Activated CD4-positive, alpha-beta T cell treated with anti-CD3 and anti-CD28 coated beads for 4 hours (primary cell): ENCODE measurements at places on chromosomes 3 and 15.
A peak's percentile ranks its signal among the peaks of the same experiment; 100 is the strongest.

GRCh38 chr3:15277861-15278500 lies 54.4 kb downstream of the SH3BP5 start:
- no peak for DNase-seq

DNA sequence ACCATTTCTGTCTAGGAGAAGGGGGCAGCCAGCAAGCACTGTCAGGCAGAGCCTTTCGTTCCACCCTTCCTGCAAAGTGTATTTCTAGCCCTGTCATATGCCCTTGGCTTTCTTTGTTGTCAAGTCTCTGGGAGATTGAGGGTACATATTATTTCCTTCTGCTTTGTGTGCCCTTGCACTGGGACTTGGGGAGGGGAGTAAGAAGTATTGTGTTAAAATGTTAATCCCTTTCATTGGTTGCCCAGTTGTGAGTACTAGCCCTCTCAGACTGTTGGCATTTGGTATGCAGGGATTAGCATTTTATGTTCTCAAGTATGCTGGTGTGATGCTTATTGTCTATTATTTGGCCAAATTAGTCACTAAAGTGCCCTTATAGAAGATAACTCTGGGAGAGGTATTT lies 63.9 kb downstream of the RBM6 start:
- DNase-seq = no peak

DNA sequence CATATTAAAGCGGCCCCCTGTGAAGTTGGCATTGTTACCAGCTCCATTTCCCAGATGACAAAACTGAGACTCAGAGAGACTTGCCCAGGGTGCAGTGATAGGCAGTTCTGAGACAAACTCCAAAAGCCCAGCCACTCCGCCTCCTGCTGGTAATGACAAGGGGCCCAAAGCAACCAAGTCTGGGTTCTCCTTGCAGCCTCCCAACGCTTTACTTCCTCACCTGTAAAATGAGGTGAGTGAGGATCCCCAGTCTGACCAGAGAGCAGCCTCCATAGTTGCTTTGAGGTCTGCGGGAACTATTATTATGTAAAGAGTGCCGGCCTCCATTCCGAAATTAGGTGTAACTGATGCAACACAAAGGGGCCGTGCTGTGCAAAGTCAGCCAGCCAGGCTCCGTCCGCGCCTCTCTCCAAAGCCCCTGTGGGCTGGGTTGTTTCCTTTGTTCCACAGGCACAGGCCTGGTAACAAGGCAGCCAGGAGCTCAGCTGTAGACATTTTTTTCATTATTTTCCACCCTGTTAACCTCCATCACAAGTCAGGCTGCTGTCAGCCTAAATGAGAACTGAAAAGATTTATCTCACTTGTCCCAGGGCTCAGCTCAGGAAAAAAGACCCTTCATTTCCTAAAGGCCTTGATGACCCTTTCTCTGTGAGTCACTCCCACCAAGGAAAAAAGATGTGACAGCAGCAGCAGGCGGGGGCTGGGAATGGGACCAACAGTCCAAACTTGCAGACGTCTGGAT lies 139.1 kb upstream of the RAD18 start:
- DNase-seq = no peak

GRCh38 chr15:69315402-69316110 lies 16.8 kb downstream of the PAQR5 start:
- no peak for DNase-seq

- no peak for DNase-seq
These were observed 305.0 kb downstream of the ZNF385D start for GRCh38 chr3:21446027-21446426.

DNA sequence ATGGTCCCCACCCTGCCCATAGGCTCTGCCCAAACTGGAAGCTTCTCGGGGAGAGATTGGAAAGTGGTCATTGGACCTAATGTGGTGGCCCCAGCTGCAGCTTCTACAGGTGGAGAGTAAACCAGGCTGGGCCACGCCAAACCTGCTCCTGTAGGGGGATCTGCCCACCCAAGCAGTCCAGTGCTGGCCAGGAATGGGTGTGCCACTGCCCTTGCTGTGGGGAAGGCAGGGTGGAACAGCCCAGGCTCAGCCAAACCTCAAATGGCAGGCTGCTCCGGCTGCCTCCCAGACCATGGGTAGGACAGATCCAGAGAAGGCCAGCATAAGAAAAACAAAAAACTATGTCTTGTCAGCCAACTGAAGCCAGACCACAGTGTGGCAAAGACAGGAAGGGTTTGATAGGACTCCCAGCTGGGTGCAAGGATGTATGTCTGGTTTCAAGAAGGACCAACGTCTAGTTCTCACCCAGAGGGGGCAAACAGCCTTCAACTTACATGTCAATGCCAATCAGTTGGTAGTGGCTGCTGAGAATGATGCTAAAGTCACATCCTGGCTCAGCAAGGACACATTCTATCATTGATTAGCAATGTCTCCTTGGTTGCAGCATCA lies 267.3 kb downstream of the UACA start:
- DNase-seq = no peak

DNA sequence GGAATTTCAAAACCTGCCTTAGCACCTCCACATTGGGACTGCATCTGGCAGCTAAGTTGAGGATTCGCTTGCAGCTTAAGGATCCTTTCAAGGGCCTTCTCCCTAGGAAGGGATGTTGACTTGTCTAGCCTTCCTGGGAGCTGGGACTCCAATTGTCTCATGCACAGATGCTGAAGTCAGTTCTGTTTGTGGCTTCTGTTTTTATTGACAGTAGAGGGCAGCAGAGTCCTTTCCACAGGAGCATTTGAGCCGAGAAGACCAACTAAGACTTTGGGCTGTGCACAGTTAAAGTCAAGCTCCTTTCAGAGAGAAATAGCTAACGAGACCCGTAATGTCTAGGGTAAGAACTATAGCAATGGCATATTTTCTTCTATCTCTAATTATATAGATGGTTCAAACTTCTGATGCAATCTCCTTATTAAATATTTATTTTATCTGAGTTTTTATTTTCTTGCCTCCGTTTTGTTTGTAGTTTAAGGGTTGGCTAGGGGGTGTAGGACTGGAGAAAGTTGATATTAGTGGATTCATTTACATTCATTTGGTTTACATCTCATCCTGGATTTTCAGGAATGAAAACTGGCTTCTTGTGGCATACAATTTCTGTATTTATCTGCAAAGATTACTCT lies 59.7 kb upstream of the KBTBD8 start:
- peak; percentile 32 for DNase-seq

- no peak for DNase-seq
These were observed 50.3 kb downstream of the PSMD6 start for GRCh38 chr3:63972987-63973386.

GRCh38 chr3:197549261-197549885 lies 6.4 kb downstream of the BDH1 start:
- DNase-seq = no peak

- no peak for DNase-seq
These were observed 1.3 kb downstream of the FSIP1 start for GRCh38 chr15:39781147-39781966.

DNA sequence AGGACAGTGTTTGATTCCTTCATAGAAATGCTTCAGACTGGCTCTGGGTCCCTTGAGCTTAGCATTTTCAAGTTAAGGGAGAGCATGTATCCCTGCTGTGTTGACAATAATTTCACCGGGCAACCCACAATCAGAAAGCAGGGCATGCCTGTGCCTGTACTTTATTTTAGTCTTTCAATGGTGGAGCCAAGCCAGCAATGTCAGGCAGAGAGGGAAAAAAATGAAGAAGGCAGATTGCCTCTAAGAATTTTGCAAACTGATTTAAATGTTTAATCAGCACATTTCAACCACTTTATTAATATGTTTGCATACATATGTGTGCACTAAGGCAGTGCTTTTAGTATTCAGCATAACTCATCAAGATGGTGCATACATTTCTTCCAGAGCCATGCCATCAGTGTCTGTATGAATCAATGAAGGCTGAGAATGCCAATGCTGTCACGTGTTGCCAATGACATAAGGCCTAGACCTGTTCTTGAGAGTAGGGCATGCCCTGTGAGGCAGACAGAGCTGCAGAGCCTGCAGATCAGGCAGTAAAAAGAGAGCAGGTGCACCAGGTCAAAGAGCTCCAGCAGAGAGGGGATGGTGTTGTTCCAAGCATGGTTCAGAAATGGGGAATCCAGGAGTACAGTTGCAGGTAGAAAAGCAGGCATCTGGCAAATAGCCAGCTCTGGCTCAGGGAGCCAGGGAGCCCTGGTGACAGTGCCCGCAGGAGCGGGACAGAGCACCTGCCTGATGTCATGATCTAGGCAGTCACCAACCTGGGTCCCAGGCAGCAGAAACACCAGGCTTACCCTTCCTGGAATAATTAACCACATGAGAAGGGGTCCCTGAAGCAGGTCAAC lies 508.5 kb downstream of the GABRG3 start:
- DNase-seq = no peak
